ENCODE measurements at places on chromosomes 11 and 22.

- no peak for DNase-seq
Observed at GRCh38 chr11:126400479-126400878, 45.0 kb downstream of the ST3GAL4 start.

DNA sequence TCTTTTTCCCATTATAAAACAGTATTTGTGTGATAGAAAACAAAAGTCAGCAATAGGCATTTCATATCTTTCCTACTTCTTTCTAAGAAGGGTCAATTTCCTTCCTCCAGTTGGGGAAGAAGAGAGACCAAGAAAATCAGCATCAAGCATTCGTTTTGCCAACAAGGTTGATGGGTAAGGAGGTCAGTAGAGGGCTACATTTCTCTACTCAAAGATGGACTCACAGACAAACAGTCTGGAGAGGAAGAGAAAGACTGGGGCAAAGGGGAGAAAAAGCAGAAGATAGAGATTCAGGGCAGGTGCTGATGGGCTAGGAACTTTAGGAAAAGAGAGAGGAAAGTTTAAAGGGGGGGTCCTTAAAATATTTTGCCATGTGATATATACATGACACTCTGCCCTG lies 8.6 kb upstream of the MTNR1B start:
- DNase-seq: no peak

DNA sequence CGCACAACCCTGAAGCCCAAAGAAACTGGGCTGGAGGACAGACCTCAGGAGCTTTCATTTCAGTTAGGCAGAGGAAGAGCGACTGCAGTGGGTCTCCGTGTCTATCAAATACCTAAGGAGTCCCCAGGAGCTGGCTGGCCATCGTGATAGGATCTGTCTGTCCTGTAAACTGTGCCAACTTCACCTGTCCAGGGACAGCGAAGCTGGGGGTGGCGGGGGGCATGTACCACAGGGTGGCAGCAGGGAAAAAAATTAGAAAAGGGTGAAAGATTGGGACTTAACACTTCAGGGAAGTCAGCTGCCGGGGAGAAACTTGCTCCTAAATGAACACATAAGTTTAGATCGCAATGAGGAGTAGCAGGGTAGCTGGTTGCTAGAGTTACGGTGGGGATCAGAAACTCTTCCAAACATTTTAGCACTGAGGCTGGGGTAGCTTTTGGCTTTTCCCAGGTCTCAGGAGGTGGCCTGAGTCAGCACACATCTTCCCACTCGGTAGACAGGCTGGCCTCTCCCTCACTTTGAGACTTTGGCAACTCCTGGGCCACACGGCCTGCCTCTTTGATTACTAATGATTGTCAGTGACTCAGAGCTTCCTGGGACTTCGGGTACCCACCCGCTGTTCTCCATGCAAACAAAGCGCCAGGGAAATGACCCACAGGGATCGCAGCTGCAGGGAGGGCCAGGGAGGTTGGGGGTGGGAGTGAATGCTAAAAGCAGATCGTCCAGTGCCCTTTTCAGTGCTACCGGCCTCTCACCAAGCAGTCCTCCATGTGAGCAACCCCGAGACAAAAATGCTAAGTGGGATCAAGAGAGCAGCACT lies 2.9 kb upstream of the MTFP1 start:
- DNase-seq: no peak

DNA sequence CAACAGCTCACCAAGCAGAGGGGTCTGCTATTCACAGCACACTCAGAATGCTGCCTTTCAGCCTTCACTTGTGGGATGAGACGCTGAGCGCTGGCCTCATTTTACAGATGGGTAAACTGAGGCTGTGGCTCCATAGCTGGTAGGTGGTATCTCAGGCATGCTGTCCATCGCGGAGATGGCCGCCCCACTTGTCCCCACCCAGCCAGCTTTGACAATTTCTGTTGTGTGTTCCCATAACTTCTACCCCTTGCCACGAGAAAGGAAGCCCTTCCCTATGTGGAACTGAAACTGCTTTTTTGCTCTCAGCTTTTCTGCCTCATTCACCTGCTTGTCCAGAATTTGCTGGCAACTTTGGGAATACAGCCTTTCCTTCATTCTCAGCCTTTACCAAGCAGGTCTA lies 36.1 kb upstream of the NNMT start:
- DNase-seq: no peak
